ENCODE measurements at places on chromosomes 16 and 17. TPM values are rescaled to one million over a fixed set of nuclear protein-coding genes. Genes with fewer than 3 reads are reported as not detected.

GRCh38 chr17:29914819-29915537, 15.1 kb downstream of the SSH2 start:
- DNase-seq = no peak

DNA sequence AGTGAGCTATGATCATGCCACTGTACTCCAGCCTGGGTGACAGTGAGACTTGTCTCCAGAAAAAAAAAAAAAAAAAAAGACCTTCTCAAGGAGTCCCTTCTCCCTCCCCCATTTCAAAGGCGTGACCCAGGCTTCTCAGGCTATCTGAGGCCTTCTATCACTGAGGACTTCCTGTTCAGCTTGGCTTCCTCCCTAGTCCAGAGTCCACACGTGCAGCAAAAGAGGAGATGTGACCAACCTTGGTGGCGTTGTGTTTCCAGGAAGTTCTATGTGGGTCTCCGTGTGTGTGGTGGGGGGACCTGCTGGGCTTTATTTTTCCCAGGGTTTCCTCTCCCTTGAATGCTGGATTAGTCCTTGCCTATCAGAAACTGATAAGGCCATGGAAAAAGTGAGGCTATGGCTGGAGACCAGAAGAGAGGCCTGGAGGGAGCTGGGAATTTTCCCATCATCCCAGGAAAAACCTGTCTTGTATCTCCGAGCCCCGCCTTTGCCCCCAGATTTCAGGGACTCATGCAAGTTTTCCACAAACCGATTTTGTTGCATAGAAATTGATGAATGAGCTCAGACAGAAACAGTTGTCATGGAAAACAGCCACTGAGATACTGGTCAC, 148.1 kb downstream of the SALL1 start:
- DNase-seq = no peak

GRCh38 chr16:73191660-73192046, 143.7 kb upstream of the ZFHX3 start:
- DNase-seq = no peak

- peak; percentile 22 for DNase-seq
These were observed 30.2 kb downstream of the BMERB1 start for GRCh38 chr16:15464401-15465186.

DNA sequence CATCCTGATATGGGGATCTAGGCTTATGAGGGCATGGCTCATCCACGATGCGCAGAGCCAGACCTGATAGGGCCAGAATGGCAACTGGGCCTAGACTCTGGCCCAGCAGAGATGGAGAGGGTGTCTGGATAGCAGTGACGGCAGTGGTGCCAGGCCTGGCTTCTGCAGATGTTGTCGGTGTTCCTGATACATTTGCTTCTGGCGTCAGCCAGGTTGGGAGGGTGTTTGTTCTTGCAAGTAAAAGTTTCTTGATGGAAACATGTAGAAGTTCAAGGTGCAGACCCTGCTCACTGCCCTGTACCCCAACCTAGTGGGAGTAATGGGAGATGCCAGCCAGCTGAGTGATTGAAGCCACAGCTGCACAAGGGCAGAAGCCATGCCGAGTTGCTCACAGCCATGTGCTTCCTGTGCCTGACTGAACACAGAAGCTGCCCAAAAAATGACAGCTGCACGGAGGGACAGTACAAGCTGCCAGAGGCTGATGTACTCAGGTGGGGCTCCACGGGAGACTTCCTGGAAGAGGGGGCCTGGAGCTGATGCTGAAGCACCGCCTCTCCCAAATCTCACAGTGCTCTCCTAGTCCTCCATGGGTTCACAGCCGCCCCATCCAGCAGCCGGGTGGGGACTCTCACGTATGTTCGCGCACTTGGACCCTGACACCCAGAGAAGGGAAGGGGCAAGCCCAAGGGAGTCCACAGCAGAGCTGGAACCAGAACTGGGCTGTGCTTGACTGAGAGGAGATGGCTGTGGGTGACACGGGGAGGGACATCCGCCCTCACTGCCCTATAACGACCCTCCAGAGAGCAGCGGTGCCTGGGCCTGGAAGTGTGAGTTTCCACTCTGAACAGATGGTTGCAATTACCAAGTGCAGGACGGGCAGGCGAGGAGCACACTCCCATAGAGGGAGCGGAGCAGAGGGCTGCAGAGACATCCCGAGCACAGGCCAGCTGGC, 78.7 kb downstream of the N4BP1 start:
- no peak for DNase-seq

- peak; percentile 39 for DNase-seq
These were observed 4.0 kb downstream of the SLC35B1 start for GRCh38 chr17:49703557-49704277.

Gene OR1A1
- not detected for polyA plus RNA-seq

Gene RCVRN
- polyA plus RNA-seq = not detected

DNA sequence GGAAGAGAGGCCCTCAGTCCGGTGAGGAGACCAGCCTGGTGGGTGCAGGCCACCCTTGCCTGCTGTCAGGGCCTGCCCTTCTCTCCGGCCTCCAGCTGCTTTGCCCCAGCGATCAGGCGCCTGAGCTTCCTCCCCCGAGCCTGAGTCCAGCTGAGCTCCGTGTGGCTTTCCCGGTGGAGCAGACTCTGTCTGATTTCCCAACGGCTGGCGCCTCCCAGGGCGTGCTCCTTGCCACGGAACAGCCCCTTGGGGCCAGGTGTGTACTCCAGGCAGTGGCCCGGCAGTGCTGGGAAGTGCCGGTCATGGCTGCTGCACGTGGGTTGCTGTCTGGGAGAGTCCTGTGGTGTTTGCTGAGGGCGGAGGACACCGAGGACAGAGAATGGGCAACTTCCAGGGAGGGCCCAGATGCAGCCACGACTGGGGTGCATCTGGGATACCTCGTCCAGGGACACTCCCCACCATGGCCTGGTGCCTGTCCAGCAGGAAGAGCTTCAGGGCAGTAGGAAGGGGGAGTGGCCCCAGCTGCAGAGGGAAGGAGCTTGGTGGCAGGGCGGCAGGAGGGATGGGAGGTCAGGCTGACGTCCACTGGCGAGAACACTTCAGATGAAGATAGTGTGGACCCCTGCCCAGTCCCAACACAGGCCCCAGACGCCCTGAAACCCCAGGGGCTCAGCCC, 22.5 kb downstream of the METRNL start:
- no peak for DNase-seq

DNA sequence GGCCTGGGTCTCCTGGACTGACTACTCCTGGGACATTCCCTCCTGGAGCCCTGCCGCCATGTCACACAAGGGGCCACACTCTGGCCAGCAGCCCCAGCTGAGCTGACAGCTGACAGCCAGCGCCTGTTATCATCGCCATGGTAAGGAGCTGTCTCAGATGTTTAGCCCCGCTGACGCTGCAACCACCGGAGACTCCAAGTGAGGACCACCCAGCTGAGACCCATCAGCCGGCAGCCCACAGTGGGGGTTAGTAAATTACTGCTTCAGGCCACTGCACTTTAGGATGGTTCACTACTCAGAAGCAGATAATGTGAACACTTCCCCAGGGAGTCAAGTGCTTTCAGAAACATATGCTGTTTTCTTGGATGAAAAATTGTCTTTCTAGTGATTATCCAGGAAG, 14.6 kb upstream of the SPHK1 start:
- no peak for DNase-seq

- DNase-seq = no peak
These were observed 442.8 kb downstream of the HS3ST4 start for GRCh38 chr16:26134588-26134987.

Gene IQCK
- 4.1 TPM for polyA plus RNA-seq

DNA sequence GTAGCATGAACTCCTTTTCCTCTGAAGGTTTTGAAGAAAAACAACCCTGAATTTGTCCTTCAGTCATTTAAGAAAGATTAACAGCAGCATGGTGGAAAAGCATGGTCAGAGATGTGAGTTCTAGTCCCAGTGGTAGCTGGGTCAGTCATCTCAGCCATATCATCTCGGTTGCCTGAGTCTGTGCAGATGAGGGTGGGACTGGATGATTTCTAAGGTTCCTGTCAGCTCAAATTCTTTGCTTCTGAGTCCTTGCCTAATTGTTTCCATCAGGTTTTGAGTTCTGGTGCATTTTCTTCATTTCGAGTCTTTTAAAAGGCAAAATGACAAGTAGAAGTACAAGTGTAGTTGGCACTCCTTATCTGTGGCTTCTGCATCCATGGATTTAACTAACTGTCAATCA, 63.9 kb downstream of the TNRC6C start:
- DNase-seq = peak; percentile 22

- DNase-seq = peak; percentile 52
These were observed 182.8 kb downstream of the SEC14L1 start for GRCh38 chr17:77323413-77324171.

DNA sequence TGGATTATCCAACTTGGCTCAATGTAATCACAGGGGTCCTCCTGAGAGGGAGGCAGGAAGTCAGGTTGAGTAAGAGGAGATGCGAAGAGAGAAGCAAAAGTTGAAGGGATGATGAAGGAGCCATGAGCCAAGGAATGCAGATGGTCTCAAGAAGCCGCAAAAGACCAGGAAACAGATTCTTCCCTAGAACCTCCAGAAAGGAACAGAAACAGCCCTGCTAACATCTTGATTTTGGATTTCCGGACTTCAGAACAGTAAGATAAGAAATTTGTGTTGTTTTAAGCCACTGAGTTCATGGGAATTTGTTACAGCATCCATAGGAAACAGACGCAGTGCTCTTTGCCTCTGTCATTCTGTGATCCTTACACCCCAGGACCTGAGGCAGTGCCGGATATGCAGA, 26.8 kb downstream of the CMTR2 start:
- no peak for DNase-seq

DNA sequence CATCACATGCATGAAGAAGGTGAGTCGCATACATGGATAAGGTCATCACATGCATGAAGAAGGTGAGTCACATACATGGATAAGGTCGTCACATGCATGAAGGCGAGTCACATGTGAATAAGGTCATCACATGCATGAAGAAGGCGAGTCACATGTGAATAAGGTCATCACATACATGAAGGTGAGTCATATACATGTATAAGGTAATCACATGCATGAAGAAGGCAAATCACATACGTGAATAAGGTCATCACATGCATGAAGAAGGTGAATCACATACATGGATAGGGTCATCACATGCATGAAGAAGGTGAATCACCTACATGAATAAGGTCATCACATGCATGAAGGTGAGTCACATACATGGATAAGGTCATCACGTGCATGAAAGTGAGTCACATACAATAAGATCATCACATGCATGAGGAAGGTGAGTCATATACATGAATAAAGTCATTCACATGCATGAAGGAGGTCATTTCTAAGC, 105.1 kb upstream of the SDK2 start:
- DNase-seq = no peak

DNA sequence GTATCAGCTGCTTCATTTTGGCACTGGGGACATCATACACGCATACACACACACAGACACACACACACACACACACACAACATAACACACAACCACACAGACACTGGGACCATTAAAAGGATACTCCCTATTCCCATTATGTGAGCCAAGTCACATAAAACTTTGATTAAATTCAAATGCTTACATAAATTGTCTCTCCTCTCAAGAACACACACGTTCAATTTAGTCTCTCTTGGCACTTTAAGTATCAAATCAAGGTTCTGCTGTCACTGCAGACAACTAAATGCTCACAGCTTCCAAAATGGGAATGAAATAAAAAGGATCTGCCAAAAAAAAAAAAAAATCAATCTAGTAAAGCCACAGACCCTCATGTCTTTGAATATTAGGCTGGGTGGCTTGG, 184.9 kb downstream of the RBFOX1 start:
- DNase-seq = no peak

Gene EVI2A
- 0.50 TPM for polyA plus RNA-seq

DNA sequence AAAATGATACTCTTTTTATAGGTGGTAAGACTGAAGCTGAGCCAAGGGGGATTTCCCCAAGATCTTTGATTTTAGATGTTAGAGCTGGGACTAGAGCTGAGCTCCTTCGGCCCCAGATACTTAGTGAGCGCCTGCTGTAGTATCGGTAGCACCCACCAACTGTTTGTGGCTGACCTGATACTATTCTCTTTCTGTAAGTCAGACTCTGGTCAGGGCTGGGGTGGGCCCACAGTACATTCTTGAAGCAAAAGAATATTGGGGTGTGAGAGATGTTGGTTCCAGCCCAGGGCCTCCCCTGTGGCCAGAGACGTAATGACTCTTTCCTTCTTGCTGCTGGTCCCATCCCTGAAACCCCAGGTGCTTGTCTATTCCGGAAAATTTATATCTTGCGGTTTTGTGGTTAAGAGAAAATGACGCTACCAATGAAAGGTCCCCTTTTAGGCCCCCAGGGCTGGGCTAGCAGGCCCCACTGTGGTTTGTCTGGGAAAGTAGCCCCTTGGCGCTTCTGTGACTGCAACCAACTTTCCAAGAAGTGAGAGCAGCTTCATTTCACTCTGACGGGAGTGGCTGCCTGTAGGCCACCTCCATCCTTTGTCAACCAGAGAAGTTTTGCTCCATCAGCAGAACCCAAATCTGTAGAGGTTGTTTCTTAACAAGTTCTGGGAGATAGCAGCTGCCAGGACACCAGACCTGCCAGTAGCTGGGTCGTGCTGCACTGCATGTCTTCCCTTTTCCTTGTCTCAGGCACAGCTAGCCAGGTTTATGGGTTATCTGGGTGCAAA, 86.4 kb upstream of the LGALS9 start:
- DNase-seq = peak; percentile 63

GRCh38 chr17:63290784-63291183, 155.3 kb downstream of the CYB561 start:
- DNase-seq = no peak

DNA sequence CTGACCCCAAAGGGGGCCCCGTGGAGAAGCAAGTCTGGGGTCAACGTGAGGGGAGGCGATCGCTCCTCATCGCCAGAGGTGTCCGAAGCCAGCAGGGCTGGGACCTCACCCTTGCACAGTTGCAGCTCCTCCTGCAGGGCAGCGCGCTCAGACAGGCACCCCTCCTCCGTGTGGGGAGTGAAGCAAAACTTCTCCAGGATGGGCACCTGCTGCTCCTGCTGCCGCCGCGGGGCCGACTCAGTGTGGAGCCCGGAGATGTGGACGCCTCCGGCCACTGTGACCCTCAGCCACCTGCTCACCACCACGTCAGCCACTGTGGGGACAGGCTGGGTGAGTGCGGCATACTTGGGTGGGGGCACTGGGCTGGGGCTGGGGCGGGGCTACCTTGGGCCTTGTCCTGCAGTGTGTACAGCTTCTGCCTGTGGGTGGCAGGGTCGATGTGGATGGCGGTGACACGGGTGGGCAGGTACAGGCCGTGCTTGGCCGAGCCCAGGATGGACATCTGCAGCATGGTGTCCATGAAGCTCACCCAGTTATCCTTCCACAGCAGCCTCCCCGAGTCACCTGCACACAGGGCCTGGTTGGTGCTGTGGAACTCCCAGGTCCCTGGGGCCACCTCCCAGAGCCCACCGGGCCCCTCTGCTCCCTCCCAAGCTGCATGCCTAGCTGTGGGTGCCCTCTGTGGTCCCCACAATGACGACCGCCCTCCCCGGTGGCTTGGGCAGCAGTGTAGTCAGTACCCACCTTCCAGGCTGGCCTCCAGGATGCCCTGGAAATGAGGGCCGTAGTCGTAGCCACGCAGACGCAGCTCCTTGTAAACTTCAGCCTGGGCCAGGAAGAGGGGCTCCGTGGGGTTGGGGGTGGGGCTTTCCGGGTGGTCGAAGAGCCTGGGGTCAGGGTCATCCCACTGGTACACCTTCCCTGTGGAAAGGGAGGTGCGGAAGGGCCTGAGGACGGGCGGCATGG, 10.8 kb downstream of the FASN start:
- DNase-seq = no peak

Gene CD19
- not detected for polyA plus RNA-seq

Gene P3H4
- 76.9 TPM for polyA plus RNA-seq

- DNase-seq = no peak
These were observed 101.0 kb downstream of the ABCC6 start for GRCh38 chr16:16122264-16122663.

Gene KRTAP3-1
- polyA plus RNA-seq = not detected

Gene SKA2
- 30.4 TPM for polyA plus RNA-seq

- DNase-seq = peak; percentile 82
These were observed 40.3 kb upstream of the CCNF start for GRCh38 chr16:2388875-2389433.
